ENCODE measurements at places on chromosomes 2 and 18.

- no peak for DNase-seq
Observed at GRCh38 chr2:161166538-161167409, 6.5 kb downstream of the TANK start.

GRCh38 chr2:147760984-147761383 is 83.8 kb upstream of the ACVR2A start:
- DNase-seq: peak; percentile 10

- no peak for DNase-seq
Observed at GRCh38 chr2:157193461-157193860, 64.0 kb upstream of the GALNT5 start.

DNA sequence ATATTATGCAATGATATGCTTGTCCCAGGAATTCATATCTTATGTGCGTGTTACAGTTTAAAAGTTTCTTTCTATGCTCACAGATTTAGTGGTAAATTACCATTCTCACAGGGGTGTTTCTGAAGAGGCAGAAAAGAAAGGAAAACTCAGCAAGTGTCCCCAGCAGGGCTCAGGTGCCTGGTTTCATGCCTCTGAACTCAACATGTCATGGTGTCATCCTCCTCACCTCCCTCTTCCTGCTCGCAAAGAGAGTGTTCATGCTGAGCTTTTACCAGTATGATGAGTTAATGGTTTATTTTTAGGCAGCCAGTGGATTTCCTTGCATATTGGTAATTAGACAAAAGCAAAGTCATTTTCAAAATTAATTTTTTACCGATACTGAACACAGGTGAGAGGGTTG is 492.9 kb upstream of the ZEB2 start:
- no peak for DNase-seq

GRCh38 chr2:162092658-162093556 is 18.9 kb upstream of the DPP4 start:
- DNase-seq: peak; percentile 84

GRCh38 chr2:162706770-162707169 is 131.8 kb downstream of the KCNH7 start:
- no peak for DNase-seq

DNA sequence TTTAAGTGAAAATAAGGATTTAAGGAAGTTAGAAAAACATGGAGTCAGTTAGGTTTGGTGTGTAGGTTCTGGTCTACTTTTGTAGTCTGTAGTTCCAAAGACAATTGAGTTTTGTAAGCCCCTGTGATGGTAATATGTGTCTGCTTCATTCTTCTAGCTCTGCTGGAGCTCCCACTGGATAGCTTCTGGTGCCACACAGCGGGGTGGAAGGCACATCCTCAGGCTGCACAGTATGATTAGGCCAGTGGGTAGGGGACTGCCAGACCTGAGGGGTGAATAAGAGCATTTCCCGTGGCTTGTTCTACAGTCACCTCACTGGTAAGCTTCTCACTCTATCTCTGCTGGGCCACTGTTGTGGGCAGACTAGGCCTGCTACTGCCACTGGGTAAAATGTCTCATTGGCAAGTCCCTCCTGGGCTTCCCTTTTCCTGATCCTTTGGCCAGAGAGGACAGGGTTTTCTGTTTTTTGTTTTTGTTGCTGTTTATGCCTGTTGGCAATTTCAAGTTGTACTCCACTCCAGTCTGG is 44.5 kb downstream of the TMEM131 start:
- no peak for DNase-seq

GRCh38 chr2:68231061-68231372 is 21.3 kb downstream of the PPP3R1 start:
- no peak for DNase-seq

GRCh38 chr2:195312662-195313061 is 344.4 kb upstream of the SLC39A10 start:
- DNase-seq: no peak

DNA sequence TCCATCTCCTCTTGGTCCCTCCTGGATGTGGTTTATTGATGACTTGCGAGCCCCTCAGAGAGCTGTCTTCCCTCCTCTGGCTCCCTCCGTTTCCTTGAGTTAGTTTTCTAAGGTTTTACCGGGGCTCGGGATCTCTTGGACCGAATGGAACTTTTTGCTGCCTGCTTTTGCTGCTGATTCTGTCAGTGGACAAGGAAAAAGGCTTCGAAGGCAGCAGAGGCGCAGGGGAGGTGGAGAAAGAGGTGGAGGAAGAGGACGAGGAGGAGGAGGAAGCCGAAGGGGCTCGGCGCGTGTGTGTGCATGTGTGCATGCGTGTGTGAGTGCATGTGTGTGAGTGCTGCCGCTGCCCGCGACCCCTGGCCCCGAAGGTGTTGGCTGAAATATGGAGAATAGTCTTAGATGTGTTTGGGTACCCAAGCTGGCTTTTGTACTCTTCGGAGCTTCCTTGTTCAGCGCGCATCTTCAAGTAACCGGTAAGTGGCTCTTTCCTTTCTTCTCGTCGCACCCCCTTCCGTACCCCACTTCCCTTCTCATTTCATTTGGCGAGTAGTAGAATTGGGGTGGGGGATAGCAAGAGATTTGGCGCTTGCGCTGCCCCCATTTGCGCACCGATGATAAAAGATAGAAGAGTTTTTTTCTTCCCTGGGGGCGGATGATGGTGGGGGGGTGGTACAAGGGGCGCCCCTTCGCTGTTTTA is 557 bp downstream of the DCC start:
- no peak for DNase-seq

DNA sequence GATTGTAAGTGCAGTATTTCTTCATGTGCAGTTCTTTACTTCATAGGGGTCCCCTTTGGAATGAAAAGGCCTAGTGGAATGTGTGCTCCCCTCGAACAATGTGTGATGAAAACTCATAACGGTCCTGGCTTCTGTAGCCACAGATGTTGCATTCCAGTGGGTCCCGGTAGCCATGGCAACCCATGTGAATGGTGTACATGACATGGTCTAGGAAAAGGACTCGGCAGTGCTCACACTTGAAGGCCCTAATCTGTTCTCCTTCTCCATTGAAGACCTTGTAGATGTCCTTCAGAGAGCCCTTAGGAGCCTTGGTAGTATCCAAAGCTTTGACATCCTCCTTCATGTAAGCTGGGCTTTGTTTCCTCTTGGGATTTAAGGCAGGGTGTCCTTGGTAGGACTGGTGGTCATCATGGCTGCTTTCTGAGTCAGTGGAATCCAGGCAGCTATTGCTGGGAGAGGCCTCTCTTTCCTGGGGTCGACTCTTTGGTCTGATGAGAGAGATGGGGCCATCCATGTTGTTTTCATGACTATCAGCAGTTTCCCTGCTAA is 144.0 kb downstream of the IKZF2 start:
- DNase-seq: no peak

DNA sequence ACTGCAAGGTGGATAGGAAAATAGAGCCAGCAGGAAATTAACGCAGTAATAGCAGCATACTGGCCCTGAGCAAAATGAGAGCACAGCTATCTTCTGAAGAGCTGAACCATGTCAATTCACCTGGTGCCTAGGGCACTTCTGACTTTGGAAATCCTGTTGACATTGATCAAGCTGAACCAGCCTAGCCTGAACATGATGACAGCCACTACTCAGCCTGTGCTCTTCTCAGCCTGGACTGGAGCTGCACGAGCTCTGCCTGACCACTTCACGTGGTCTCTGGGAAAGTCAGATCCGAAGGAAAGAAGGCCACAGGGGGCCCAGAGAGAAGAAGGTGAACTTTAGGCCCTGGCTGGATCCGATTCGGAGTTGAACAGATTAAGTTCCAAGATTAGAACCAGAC is 421.9 kb downstream of the LPIN1 start:
- no peak for DNase-seq

GRCh38 chr2:218833023-218833609 is 1.5 kb upstream of the PRKAG3 start:
- DNase-seq: no peak

GRCh38 chr2:25672494-25673299 is 680 bp downstream of the DTNB start:
- DNase-seq: peak; percentile 26

DNA sequence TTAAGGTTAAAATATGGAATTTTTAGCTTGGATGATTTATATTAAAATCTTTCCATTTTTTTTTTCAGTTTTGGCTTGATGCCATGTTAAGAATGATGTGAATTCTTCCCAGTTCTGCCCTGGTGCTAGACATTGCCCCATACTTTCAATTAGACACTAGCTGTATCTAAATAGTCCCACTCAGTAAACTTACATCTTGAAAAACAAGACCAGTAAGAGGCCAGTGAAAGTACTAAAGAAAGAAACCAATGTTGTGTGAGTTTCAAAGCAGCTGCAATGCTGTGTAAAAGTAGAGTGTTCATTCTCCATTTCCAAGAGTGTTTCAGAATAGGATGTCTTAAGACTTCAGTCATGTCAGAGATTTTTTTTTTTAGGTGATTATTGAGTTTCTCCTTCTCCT is 40.0 kb upstream of the CYBRD1 start:
- no peak for DNase-seq

DNA sequence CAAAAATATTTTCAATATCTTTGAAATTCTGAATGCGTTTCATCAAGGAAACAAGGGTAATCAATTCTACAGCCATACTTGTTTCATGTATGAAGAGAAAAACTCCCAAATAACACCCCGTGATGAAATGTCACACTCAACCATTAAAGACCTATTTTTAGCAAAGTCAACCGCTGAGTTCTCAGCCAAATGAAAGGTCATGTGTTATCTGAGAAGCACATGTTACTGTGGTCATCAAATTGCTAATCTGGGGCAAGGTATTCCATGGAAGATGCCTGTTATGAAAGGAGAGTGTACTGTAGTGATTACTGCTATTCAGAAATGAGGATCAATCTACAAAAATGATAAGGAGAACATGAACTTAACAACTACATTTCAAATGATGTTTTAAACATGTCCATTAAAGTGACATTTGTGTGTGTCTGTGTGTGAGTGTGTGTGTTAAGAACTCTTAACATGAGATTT is 126.7 kb downstream of the BCL2 start:
- no peak for DNase-seq

DNA sequence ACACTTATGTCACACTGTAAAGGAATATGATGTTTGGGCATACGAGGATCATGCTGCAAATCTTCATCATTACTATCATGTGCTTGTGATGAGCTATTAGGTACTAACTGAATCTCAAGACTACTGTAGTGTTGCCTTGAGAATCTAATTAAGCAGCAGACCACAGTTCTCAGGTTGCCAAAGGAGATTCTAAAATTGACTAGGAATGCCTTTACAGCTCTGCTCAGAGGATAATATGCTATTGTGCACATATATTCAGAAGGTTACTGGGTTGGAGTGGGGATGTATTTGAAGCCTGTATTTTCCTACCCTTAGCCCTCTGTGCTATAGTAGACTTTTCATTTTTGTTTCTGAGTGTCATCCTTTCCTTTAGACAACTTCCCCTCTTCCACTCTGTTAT is 175.1 kb downstream of the CDH19 start:
- DNase-seq: no peak

- DNase-seq: no peak
Observed at GRCh38 chr2:222176890-222177289, 121.9 kb downstream of the PAX3 start.

DNA sequence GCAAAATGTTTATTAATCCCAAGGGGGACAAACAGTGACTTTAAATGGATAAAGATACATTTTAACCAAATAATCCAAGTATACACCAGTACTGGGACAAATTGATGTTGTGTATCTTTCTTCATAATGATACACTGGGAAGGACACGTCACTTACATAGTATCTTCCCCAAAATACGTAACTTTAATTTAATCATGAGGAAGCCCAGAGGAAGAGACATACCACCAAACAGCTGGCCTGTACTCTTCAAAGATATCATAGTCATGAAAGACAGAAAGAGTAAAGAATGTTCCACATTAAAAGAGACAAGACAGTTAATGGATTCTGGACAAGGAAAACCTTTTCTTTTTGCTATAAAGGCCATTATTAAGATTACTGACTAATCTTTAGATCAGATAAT is 37.1 kb downstream of the AGFG1 start:
- no peak for DNase-seq

DNA sequence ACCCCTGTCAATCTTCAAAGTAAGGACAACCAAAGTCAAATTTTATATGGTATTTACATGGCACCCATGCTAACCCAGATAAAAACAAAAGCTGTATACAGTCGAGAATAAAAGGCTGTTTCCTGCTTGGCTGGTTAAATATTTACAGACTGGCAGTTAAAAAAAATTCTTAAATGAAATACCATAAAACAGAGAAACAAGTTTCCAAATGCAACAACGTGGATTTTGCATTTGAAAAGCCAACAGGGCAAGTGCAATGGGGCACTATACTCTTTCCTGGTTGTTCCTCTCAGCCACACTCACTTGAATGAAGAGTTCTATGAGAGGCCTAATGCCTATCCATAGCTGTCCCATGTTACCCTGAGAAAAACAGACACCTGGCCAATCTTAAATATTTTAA is 6.1 kb upstream of the NR4A2 start:
- DNase-seq: no peak

DNA sequence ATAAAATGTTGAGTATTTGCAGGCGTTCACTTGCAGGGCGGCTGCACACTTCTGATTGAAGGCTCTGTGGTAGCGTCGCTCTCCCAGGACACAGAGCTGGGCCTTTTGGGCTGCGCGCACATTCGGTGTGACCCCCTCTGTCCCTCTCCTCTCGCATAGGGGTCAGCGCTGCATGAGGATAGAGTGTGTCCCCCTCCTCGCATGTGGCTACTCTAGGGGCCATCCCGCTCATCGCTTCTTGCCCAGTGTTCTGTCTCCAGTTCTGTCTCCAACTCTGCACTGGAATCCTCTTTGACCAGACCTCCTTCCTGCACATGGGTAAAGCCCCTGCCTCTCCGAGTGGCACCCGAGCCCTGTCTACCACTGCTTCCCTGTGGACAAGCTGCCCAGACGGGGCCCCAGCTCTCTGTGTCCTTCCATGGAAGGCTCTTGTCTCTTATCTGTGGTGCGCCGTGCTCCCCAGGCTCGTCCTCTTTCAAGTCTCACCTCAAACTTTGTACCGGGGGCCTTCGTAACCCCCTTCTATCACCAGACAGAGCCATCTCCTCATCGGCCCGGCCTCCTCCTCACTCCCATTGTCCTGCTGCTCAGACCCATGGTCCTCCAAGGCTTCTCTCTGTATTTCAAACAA is 278.0 kb upstream of the HDAC4 start:
- no peak for DNase-seq

DNA sequence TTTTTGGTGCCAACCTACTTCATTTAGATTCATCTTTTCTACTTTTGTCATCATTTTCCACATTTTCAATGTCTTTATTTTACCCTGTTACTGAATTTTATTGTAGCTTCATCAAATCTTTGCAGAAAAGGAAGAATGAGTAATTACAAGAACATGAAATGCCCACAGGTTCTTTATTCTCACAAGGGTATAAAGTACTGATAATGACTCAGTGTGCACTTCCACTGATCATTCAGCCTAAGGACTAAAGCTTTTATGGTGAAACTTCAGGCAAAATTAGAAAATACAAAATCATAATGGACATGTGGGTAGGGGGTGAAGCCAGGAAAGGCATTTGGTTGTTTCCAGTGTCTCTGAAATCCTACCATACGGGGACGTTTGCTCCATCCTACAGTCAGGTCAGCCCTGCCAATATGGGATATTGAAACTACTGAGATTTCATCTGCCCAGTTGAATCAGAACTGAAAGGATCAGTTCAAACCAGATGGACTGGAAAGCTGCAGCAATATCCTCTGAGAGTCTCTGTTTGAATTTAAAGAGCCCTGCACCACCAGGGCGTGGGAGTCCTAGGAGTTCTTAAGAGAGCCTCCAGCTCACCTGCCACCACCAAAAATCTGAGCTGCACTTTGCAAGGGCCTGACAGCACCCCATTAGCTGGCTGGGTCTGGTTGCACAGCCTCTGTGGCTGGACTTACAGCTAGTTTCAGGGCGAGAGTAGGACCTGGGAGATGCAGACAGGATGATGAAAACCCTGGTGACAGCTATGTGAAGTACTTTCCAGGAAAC is 390.4 kb downstream of the CMPK2 start:
- no peak for DNase-seq

- DNase-seq: no peak
Observed at GRCh38 chr18:32550963-32551362, 80.3 kb upstream of the GAREM1 start.

All from AG08395 (cell line).